Upper lobe of right lung (tissue), 1 donor: ENCODE measurements at places on chromosomes 6 and 20.

GRCh38 chr20:2688041-2688591 is 4.5 kb upstream of the EBF4 start:
- peak; percentile 76 for DNase-seq

GRCh38 chr6:146851837-146852236 is 253.1 kb downstream of the ADGB start:
- DNase-seq: no peak

GRCh38 chr6:83055366-83055964 is 10.2 kb downstream of the UBE3D start:
- no peak for DNase-seq

- DNase-seq: no peak
Measured at GRCh38 chr20:34075647-34076046, 36.4 kb downstream of the EIF2S2 start.

DNA sequence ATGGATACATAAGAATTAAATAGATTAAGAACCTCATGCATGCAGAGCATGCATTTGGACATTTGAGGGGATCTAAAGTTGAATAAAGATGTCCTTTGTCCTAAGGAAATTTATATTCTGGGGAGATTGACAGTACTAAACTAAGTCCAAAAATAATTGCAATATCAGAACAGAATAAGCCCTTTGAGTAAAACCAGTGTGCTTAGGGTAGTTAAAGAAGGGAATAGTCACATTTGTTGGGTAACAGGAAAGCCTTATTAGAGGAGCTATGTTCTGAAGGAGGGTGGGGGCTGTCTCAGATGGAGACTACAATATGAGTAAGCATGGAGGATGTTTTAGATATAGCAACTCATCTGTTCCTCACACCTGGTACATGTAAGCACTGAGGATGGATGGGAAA is 35.8 kb downstream of the CDC5L start:
- no peak for DNase-seq

DNA sequence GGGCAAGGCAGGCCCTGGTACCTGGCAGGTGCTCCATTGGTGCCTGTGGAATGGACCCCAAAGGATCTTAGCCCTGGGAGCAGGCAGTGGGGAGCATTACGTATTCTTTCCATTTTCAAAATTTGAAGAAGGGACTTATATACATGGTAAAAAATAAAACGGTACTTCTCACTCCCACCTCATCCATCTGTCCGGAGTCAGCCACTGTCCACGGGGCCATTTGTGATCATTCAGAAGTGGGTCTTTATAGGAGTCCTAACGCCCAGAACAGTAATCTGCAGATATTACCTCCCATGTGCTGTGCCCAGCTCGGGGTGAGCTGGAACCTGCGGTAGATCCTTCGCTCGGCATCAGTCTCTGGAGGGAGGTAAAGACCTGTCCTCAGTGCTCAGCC is 110.4 kb downstream of the SYCP2 start:
- no peak for DNase-seq

DNA sequence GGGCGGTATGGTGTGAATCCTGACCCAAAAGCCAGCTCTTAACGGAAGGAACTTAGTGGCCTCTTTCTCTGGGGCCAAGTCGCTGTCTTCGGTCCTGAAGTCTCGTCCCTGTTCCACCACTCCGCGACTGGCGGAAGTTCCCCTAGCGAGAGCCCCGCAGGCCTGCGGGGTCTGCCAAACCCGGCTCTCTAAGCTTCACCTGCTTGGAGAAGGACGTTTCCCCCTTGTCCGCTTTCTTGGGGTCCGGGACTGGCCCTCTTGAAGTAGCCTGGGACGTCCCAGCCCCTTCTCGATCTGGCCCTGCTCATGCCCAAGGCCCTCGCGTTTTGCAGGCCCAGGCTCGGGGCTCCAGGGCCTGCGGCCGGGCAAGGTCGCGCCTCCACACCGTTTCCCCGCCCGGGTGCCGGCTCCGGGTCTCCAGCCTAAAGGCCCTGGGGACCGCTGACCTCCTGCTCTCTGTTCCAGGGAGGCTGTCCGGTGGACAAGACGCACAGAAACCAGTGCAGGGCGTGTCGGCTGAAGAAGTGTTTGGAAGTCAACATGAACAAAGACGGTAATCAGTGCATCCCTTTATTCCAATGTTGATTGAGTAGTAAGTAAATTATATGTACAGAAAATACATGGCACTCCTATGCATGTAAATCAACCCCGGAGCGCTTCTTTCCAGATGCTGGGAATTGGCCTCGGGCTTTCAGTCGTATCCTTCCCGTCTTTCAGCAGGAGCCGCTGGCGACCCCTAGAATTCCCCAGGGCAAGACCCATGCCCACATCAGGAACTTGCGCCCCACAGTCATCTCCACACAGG is 8.8 kb downstream of the NR2E1 start:
- DNase-seq: no peak

- DNase-seq: no peak
Measured at GRCh38 chr6:42241915-42242314, 24.3 kb upstream of the MRPS10 start.

GRCh38 chr6:107533415-107534059 is 43.6 kb downstream of the SOBP start:
- no peak for DNase-seq

DNA sequence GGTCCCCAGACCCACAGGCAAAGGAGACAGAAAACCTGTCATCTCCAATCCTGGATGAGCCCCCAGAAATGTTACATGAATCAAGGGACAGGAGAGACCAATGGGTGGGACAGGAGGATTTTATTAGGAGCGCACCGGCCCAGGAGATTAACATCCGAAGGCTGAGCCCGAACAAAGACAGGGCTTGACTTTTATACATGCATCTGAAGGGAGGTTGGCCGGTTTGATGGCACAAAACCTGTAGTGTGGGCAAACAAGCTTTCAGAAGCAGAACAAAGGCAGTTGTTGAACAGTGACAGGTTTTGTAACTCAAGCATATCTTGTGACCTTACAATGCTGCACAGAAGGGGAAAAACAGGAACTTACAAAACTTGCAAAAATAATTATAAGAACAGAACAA is 83.9 kb upstream of the GPR6 start:
- no peak for DNase-seq

GRCh38 chr6:47852727-47853126 is 70.9 kb downstream of the OPN5 start:
- DNase-seq: no peak

DNA sequence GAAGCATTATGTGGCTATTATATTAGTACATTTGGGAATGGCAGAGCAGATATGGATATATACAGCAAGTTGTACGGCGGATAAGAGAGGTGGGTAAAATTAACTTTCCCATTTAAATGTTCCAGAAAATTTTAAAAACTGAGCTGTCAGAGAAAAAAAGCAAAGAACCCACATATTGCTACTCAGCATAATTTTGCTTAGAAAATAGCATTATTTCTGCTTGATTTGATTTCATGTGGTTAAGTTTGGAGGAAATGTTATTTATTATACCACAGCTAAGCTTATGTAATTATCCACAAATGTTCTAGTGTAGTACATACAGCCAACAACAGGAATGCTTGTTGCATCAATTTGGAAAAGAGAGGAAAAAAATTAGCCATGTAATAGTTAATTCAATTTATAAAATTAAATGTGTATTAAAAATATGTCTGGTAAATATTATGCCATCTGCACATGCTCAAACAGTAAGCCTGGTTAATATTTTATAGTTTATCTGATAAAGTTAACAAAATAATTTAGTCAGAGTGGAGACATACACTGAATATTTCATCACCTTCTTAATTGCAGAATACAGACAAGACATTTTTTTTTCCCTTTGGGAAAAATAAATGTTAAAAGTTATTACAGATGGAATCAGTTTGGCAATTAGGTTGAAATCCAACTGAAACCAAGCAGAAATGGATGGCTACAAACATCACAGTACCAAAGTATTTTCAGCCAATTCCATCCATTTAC is 172.1 kb upstream of the ID4 start:
- DNase-seq: no peak

DNA sequence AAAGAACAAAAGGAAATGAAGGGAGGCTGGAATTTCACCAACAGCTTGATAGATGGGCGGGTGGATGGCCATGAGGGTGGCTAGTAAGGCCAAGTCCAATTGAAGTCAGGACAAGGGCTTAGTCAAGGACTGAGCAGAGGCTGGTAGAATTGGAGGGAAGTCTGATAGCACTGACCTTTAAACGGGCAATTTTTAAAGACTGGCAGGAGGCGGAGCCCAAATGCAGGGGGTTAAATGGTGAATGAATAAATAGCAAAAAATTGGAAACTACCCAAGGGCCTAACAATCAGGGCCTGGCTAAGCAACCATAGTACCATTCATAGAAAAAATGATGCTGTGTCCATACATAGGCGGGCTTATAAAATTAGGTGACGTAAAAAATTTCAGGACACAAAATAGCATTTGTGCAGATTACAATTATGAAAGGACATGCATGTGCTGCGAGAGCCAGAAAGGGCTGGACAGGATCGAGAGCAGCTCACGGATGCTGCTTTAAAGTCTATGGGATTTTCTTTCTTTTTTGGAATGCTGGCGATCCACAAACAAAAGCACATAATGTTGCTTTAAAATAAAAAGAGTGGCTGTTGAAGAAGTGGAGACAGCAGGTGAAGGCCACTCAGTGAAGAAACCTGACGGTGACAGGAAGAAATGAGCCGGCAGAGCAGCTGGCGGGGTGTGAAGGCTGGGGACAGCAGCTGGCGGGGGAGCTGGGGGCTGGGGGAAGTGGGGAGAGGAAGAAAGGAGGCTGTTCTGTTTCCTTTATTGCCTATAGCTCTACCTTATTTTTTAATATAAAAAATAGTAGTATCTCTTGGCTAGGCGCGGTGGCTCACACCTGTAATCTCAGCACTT is 42.8 kb upstream of the TAF8 start:
- no peak for DNase-seq

GRCh38 chr6:164283574-164283973 is 869.1 kb downstream of the QKI start:
- DNase-seq: no peak
